Suprapubic skin (tissue), 4 donors: ENCODE measurements at places on chromosomes 2 and 18.

GRCh38 chr18:26286008-26286407 lies 59.8 kb downstream of the TAF4B start:
- no peak for DNase-seq

DNA sequence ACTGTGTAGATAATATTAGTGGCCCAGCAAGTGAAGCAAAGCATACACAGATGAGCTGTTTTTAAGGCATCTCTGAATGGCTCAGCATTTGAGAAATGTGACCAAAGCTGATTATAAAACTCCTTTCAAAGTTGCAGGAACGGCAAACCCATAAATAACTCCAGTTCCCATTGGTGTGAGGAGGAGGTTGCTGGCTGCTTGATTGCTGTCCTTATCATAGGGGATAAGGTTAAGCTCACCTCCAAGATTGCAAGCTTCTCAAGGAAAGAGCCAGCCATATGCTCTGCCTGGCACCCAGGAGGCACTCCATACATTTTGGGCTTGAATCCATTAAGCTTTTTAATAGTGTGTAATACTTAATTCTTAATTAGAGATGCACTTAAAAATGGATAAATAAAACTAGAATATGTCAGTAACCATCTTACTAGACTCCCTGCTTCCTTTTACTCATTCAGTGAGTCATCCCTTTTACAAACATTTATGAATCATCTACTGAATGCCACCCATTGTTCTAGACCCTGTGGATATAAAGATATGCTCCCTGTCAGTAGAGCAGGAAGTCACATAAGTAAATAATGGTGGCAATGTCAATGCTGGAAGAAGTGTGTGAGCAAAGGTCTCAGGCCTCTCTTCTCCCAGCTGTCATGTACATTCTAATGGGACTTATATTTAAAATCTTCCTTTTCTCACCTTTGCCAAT lies 99.3 kb downstream of the SPATS2L start:
- DNase-seq, result no peak

DNA sequence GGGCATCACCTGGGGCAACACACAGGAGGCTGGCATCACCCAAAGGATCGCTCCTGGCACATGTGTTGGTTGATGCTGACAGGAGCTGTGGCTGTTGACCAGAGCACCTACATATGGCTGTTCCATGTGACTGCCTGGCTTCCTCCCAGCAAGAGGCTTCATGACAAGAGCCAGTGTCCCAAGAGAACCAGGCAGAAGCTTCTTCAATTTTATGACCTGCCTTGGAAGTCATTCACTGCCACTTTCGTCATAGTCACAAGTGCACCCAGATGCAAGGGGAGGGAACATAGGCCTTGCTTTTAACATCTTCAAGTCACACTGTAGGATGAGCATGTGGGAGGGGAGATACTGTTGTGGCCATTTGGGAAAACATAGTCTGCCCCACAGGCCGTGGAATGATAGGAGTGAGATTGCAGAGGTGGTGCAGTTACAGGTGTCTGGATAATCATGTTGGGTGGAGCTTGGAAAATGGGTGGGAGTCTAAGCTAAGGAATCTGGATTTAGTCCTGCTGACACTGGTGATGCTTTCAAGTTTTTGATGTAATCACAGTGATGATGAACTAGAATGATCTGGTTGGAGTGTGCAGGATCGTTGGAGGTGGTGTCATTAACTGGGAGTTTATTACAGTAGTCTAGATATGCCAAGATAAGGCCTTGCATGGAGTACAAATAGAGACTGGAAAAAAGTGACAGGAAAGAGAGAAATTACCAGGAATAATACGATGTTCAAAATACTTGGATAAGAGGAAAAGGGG lies 107.0 kb downstream of the RAPGEF4 start:
- no peak for DNase-seq

DNA sequence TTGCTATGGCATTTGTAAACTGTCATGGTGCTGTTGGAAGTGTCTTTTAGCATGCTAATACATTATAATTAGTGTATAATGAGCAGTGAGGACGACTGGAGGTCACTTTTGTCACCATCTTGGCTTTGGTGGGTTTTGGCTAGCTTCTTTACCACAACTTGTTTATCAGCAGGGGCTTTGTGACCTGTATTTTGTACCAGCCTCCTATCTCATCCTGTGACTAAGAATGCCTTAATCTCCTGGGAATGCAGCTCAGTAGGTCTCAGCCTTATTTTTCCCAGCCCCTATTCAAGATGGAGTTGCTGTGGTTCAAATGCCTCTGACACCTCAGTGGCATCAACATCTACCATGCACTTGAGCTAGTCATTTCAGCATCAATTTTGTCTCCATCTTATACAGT lies 29.7 kb downstream of the LYPD6 start:
- no peak for DNase-seq

DNA sequence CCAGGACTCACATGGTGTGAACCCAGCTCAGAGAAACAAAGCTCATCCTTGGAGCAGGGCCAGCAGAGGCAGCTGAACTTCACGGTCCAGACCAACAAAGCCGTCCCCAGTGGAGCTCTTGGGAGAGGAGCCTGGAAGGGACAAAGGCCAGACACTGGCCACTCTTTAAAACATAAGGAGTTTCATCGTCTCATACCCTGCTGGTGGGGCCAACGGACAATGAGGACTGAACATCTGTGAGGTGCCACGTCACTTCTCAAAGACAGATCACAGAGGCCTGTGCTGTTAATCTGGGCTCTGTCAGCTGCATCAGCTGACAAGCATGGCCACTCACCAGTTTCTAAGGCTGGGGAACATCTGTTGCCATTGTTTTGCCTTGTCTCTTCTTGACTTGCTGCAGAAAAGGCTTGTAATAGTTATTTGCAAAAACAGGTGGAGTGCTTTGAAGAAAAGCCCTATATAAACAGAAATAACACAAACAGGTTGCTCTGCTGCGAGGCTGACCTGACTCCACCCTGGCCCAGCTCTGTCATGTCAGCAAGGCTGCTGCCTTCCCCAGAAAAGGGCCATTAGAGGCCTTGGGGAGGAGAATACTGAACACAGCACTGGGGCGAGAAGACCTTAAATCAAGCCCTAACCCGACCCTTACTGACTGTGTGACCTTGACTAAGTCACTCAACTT lies 68.1 kb upstream of the DAPL1 start:
- no peak for DNase-seq

GRCh38 chr2:205682971-205683501 lies 735 bp downstream of the NRP2 start:
- no peak for DNase-seq

- DNase-seq, result no peak
These were observed 40.1 kb downstream of the TMEM17 start for GRCh38 chr2:62465741-62466502.

DNA sequence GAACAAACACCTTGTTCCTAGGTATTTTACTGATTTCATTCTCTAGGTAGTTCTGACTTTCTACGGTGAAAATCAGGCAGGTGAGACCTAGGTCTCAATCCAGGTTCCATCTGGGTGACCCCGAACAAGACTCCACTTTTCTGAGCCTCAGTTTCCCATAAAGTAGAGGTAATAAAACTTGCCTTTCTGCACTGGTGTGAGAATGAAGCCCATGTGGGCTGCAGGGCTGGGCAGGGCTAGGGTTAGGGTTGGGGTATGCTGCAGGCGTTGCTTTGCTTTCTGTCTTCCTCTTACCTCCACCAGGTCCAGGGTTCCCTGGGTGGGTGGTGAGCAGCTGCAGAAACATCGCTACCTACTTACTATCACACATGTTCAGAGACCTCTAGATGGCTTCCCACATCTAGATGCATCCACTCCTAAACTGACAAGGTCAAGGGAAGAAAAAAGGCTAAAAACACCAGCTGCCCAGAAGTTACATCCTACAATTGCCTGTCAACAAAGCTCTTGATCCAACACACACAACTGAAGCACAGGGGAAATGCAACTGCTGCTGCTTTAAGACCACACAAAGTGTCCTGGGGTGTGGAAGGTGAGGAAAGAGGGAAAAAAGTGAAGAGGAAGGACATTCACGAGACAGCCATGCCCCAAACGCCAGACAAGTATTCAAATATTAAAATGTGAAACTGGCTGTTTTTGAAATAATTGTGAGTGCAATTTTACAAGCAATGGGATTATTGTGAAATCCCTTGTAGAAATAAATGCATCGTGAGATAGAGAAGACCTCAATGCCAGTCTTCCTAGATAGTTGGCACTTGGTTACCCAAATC lies 23.5 kb downstream of the MBP start:
- no peak for DNase-seq

DNA sequence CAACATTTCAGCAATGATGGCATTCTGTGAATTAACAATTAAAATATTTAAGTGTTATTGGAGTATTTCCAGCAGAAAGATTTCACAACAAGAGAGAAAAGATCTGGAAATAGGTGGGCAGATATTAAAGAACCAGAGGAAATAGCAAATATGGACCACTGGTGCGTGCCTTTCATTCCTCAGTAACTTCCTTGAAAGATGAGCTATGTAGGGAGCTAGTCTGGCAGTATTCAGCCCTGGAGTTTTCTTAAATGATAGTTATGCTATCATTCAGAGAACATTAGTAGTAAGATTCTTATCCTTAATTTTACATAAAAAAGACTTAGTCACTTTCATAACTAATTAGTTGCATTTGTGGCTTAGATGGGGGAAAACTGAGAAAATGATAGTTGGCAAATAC lies 41.5 kb downstream of the TANC1 start:
- no peak for DNase-seq

- DNase-seq, result no peak
These were observed 189.3 kb downstream of the KCNS3 start for GRCh38 chr2:18067588-18068384.

GRCh38 chr2:67839668-67840067 lies 223.1 kb downstream of the C1D start:
- no peak for DNase-seq

DNA sequence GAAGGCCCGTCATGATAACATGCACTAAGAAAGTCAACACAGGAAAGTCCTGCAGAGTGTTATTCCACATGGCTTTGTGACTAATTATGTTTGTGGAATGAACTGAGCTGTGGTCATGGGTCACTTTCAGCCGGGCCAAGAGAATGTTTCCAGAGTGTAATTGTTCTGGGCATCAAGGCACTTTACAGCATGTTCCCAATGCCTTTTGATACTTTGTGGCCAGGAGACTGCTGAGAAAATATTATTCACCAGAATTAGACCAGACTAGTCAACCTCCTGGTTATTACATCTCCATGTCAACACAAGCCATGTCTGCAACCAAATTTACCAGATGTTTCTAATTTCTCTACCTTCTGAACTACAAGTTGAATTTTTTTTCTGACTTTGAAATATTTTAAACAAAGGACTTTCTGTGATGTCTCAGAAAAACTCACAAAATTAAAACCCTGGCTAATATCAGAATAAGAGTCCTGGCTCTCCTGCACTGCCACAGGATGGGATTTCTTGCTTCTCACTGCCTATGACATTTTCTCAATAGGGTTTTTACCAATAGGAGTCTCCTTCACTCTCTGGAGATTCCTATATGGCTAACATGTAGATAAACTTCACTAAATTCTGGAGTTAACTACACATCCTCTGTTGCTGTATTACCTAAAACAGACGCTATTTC lies 90.6 kb upstream of the WDR75 start:
- DNase-seq, result no peak

GRCh38 chr2:16614314-16614860 lies 51.2 kb downstream of the CYRIA start:
- DNase-seq, result no peak

- DNase-seq, result no peak
These were observed 133.0 kb upstream of the SLC14A2 start for GRCh38 chr18:45482286-45482685.

DNA sequence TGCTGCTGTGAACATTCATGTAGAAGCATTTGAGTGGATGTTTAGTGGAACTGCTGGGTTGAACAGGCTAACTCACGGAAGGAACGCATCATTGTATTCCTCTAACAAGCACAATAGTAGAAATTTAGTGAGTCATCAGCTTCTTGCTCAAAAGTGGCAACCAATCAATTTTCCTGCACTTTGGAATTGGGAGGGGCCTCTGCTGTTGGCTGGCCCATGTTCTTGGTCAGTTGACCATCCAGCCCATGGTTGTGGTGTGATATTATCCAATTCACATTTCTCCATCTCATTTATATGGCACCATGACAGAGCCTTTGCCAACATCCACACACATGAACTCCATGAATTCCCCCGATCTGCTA lies 95.0 kb downstream of the TNFRSF11A start:
- no peak for DNase-seq

GRCh38 chr18:8252371-8252770 lies 356.9 kb upstream of the RAB12 start:
- DNase-seq, result no peak

DNA sequence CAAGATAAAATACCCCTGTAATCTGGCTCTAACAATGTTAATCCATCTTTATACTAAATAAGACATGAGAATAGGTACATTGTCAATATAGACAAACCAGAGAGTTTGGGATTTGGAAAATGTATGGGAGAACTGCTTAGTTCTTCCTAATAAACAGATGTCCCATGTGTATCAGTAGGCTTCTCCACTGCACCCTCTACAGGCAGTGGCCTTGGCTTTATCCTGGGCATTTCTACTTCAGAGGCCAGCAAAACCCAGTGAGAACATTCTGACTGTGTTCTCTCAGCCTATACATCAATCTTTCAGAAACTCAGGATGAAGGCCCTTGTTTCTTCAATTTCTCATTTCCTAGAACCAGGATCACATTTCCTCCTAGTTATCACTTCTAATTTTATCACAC lies 1167.5 kb upstream of the ACVR2A start:
- DNase-seq, result no peak

DNA sequence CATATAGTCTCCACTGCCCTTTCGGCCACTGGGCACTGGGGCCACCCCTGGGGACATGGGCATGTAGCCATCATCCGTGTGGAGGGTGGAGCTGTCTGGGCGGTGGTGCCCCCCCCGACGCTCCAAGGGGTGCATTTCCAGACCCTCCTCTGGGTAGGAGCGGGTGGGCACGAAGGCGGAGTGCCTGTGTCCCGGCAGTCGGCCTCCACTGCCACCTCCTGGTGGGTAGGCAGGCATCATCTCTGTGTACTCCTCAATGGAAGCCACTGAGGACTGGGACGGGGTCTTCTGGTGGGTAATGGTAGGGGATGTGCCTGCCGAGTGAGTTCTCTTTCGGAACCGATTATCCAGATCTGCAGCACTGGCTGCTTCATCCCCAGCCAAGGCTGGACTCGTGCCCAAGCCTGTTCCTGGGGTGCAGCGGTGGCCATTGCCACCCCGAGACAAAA lies 2.8 kb downstream of the IRS1 start:
- no peak for DNase-seq

- DNase-seq, result no peak
These were observed 73.7 kb downstream of the CABLES1 start for GRCh38 chr18:23209031-23209430.
